Activated CD4-positive, alpha-beta T cell treated with anti-CD3 and anti-CD28 coated beads, Interleukin-2, amount 10 ng/mL, durations not matched to agents 7 days and 5 days (primary cell): ENCODE measurements at places on chromosomes 5 and 9.

DNA sequence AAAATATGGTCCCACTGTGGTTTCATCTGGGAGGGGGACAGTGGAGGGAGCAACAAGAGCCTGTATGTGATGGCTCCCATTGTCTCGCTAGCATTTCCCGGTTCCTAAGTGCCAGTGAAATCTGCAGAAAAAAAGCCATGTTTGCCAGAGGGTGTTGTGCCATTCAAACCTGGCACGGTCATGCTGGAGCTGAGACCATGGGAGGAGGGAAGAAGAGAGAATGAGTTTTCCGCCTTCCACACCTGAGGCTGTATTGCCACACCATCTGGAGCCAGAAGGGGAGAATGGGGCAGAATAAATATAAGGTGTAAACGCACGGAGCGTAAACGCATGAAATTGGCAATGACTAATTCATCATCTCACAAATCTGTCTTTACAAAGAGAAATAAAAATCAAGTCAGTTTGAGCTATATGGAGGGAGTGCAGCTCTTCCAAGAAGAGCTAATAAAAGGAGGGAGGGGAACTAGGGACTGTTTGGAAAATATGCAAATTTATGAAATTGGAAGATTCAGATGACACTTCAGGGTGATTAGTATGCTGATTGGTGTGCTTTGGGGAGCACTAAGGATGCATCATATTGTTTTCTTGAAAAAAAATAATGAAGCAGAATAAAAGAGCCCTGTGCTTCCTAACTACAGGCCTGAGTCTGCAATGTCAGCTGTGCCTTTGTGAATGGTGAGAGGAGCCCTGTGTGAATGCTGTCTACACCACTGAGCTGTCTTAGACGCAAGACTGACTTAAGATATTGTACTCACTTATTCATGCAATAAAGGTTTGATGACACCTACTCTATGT lies 237.9 kb downstream of the NSG2 start:
- H3K4me3 ChIP-seq, result no peak overlapping the region
- H3K27me3 ChIP-seq, result no peaks in the 10 kb centered on the region
- no peak for DNase-seq
- H3K27ac ChIP-seq, result no peak overlapping the region
- H3K4me1 ChIP-seq, result no peaks in the 10 kb centered on the region

- H3K4me3 ChIP-seq, result no peak overlapping the region
- H3K27me3 ChIP-seq, result no peaks in the 10 kb centered on the region
- H3K27ac ChIP-seq, result no peak overlapping the region
- DNase-seq, result no peak
Observed at GRCh38 chr5:97838214-97838613, 655.2 kb upstream of the RIOK2 start.

- peaks cover 16% of the 10 kb centered on the region for H3K4me1 ChIP-seq
- H3K27me3 ChIP-seq, result no peaks in the 10 kb centered on the region
- DNase-seq, result no peak
- no peak overlapping the region for H3K27ac ChIP-seq
- no peak overlapping the region for H3K4me3 ChIP-seq
- peaks cover 8% of the 10 kb centered on the region for H3K36me3 ChIP-seq
Observed at GRCh38 chr9:79661886-79662536, 90.2 kb downstream of the TLE4 start.

- H3K4me1 ChIP-seq, result no peaks in the 10 kb centered on the region
- H3K36me3 ChIP-seq, result no peaks in the 10 kb centered on the region
- H3K27ac ChIP-seq, result no peak overlapping the region
- H3K27me3 ChIP-seq, result no peaks in the 10 kb centered on the region
- H3K4me3 ChIP-seq, result no peak overlapping the region
- no peak for DNase-seq
Observed at GRCh38 chr5:27267209-27267824, 228.9 kb upstream of the CDH9 start.

- peaks cover 3% of the 10 kb centered on the region for H3K27me3 ChIP-seq
- no peak overlapping the region for H3K4me3 ChIP-seq
- no peaks in the 10 kb centered on the region for H3K4me1 ChIP-seq
- DNase-seq, result no peak
- H3K36me3 ChIP-seq, result no peaks in the 10 kb centered on the region
Observed at GRCh38 chr5:88944751-88945531, 62.0 kb upstream of the MEF2C start.

DNA sequence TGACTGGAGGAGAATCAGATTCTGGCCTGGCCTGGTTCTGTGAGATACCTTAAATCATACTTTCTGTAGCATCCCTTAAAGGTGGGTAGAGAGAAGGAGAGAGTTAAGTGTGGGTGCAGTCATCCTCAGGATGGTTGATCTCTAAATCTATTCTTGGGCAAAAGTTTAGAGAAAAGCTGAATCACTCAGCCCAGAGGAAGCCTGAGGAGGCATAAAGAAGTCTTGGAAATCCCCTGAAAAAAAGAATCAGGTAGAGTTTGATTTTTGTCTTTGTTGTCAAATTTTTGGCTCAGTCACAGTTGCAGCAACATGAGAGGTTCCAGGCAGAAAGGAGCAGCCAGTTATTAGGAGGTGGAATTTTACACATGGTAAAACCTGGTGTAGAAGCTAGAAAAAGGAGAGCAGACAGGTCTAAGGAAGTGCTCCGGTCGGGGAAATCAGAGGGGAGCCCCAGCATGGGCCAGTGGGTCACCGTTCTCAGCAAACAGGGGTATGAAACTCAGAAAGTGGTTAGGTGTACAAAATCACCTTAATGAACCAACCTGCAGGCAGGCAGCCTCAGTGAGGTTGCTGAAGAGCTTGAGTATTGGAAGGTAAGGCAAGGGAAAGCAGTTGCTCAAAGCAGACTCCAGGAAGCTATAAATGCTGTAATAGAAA lies 116.2 kb upstream of the CNTLN start:
- H3K4me1 ChIP-seq, result no peaks in the 10 kb centered on the region
- no peak overlapping the region for H3K4me3 ChIP-seq
- no peaks in the 10 kb centered on the region for H3K27me3 ChIP-seq
- no peaks in the 10 kb centered on the region for H3K36me3 ChIP-seq
- no peak for DNase-seq

DNA sequence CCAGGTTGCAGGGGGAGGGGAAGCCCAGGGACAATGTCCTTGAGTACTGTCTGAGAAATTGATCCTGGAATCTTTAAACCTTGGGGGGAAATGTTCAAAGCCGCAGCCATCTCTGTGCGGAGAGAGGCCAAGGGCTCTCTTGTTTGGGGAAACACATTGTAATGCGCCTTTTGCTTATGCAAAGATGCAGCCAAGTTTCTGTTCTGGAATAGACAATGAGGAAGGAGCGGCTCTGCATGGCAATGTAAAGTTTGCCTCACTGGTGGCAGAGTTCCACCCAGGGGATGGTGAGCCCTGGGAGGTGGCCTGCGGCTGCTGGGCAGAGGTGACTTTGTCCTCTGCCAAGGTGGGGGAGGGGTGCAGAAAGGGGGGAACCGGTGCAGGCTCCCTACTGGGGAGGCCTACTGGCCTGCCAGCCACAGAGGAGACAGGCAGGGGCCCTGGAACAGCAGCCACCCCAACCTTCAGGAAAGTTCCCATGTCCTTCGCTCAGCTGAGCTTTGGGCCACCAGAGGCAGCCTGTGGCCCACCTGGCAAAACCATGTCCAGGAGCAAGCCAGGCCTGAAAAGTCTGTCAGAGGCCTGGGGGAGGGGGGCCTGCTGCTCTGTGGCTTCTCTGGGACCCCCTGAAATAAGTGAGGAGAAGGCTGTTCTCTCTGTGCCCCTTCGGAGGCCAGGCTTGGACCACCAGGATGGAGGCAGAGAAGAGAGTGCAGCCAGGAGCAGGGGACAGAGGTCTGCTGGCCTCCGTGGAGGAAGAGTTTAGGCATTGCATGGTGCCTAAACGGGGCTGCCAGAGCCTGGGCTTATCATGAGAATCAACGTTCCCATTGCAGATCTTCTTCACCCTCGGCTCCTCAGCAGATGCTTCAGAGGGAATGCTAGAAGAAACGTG lies 127.8 kb downstream of the ZNF354C start:
- H3K36me3 ChIP-seq, result no peaks in the 10 kb centered on the region
- H3K27ac ChIP-seq, result no peak overlapping the region
- H3K27me3 ChIP-seq, result no peaks in the 10 kb centered on the region
- no peak for DNase-seq

- H3K27me3 ChIP-seq, result no peaks in the 10 kb centered on the region
- DNase-seq, result no peak
- H3K27ac ChIP-seq, result no peak overlapping the region
- no peak overlapping the region for H3K4me3 ChIP-seq
Observed at GRCh38 chr9:121292801-121293241, 24.9 kb downstream of the GSN start.

DNA sequence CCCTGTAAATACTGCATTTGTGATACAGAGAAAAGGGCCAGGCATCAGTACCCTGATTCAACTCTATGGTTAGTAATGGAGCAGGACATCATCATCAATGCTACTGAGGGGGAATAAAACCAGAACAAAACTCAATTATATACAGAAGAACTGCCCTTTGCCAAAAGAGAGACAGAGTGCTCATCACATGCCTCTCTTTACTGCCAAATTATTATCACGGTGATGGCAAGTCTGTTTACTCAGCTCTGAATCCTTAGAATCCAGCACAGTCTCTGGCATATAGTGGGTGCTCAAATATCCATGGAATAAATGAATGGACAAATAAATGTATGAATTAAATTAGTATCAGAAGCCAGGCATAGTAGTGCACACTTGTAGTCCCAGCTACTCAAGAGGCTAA lies 130.2 kb downstream of the TTC39B start:
- no peak overlapping the region for H3K27ac ChIP-seq
- no peak overlapping the region for H3K4me3 ChIP-seq
- H3K36me3 ChIP-seq, result peaks cover 59% of the 10 kb centered on the region
- no peak for DNase-seq

DNA sequence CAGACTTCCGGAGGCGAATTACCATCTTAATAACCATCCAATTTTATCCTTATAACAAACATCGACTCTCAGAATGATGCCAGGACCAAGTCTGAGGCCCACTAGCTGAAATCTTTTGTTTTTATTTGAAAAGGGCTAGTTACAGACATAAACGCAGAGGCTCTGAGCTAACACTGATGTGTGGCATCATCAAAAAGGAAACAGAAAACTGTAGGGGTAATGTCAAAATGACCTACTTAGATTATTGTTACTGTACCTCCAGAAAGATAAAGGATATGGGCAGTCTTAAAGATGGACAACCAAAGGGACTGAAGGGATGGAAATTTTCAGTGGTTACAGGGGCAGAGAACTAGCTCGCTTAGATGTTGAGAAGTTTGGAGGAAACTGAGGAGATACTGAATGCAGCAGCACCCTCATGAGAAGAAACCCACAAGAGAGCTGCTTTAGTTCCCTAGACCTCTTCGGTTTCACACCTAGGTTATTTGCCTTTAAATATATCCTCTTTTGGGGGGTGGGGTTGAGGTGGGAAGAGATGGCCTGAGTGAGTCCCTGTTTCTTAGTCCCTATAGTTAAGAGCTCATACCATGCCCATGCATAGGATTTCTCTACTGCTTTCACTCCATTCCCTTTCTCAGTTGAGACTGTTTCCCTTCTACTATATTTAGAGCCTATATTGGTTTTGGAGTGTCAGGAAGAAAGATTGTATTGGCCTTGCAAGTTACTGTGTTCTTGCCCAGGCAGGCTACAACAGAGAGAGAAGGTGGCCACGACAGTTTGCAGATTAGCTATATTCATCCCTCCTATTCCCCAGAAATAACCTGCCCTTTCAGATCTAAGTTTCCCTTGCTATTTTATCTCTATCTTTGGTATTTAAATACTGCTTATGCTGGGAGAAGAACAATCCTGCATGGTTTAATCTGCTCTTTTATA lies 320.4 kb upstream of the EFNA5 start:
- H3K27me3 ChIP-seq, result no peaks in the 10 kb centered on the region
- H3K27ac ChIP-seq, result no peak overlapping the region
- peaks cover 9% of the 10 kb centered on the region for H3K4me1 ChIP-seq

DNA sequence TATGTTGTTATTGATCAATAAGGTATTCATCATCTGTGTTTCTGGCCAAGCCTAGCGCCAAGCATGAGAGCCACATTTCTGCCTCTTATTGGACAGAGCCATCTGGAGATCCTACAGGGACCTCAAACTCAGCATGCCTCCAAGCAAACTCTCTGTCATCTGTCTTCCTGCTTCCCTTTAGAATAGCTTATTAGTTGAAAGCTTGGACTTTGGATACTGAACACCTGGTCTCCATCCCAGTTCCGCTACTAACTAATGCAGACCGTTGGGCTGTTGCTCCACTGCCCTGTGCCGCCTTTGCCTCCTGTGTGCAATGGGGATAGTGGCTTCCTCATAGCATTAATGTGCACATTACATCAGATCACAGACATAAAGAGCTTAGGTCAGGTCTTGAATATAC lies 65.5 kb downstream of the MAP1B start:
- H3K36me3 ChIP-seq, result no peaks in the 10 kb centered on the region
- H3K4me3 ChIP-seq, result no peak overlapping the region
- no peaks in the 10 kb centered on the region for H3K4me1 ChIP-seq
- H3K27me3 ChIP-seq, result peaks cover 44% of the 10 kb centered on the region

GRCh38 chr5:93503598-93504067 lies 77.4 kb downstream of the NR2F1-AS1 start:
- no peaks in the 10 kb centered on the region for H3K4me1 ChIP-seq
- DNase-seq, result no peak
- H3K27ac ChIP-seq, result no peak overlapping the region
- no peaks in the 10 kb centered on the region for H3K36me3 ChIP-seq

DNA sequence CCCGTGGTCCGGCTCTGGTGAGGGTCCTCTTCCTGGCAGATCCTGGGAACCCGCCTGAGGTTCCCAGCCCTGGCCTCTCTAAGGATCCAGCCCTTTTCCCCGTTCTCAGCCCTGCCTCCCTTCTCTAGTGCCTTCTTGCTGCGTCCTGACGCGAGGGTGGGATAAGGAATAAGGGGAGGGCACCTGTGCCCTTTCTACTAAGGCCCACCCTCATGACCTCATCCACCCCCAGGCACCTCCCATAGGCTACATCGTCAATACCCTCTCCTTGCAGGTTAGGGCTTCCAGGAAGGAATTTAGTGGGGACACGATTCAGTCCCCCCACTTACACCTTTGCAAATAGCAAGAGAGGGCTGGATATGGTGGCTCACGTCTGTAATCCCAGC lies 10.7 kb upstream of the DIPK1B start:
- peak overlapping the region; percentile 49 for H3K4me3 ChIP-seq
- peaks cover 20% of the 10 kb centered on the region for H3K4me1 ChIP-seq
- H3K27ac ChIP-seq, result peak overlapping the region; percentile 77

DNA sequence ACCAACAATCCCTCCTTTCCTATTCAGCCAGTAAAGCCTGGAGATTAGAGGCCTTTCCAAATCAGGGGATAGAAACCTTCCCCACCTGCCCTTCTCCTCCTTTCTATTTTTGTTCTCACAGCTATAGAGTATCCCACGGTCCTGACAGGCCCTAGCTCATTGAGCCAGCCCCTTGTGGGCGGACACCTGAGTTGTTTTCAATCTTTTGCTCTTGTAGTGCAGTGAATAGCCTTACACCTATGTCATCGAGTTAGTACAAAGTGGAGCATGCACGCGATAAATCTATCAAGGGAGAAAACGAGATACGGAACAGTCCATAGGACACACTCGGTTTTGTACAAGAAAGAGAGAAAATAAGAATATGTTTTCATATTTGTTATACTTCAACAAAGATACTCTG lies 77.2 kb downstream of the TSPAN17 start:
- no peak overlapping the region for H3K4me3 ChIP-seq
- DNase-seq, result no peak
- H3K36me3 ChIP-seq, result no peaks in the 10 kb centered on the region
- H3K27me3 ChIP-seq, result peaks cover 30% of the 10 kb centered on the region
- H3K4me1 ChIP-seq, result peaks cover 4% of the 10 kb centered on the region
- H3K27ac ChIP-seq, result no peak overlapping the region

GRCh38 chr5:181120761-181121160 lies 10.2 kb downstream of the OR2V1 start:
- H3K27ac ChIP-seq, result no peak overlapping the region
- DNase-seq, result no peak
- H3K27me3 ChIP-seq, result peaks cover 43% of the 10 kb centered on the region
- no peak overlapping the region for H3K4me3 ChIP-seq
- no peaks in the 10 kb centered on the region for H3K4me1 ChIP-seq

- H3K4me3 ChIP-seq, result no peak overlapping the region
- peaks cover 2% of the 10 kb centered on the region for H3K4me1 ChIP-seq
Observed at GRCh38 chr5:78594021-78594420, 54.6 kb downstream of the LHFPL2 start.
